ENCODE measurements at places on chromosomes 16 and 17.

DNA sequence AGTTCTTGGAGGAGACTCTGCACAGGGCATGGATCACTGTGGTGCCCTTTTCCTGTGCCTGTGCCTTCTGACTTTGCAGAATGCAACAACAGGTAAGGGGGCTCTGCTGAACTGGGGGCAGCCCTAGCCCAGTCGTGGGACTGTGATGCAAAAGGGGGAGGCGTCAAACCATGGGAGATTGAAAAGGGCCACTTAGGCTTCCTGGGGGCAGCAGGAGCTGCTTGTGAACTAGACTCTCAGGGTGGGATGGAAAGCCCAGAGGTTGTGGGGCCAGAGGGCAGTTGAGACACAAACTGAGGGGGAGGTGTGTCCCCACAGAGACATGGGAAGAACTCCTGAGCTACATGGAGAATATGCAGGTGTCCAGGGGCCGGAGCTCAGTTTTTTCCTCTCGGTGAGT is 19.6 kb downstream of the ADGRG5 start:
- no peak for DNase-seq

DNA sequence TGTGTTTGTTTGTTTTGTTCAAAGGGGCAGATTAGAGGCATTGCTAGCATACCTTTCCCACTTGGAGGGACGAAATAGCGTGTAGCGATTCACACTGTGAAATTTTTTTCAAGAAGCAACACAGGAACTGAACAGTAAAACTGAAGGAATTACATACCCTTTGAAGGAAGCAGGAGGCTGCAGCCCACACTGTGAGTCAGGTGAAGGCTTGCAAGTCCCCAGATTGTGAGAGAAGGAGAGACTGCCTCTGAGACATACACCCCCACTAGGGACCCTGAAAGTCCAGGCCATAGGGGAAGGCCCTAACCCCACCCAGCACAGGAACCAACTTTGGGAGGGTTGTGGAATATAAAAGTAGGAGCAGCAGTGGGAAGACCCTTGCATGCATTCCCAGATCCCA is 69.6 kb upstream of the HS3ST3A1 start:
- DNase-seq, result no peak

DNA sequence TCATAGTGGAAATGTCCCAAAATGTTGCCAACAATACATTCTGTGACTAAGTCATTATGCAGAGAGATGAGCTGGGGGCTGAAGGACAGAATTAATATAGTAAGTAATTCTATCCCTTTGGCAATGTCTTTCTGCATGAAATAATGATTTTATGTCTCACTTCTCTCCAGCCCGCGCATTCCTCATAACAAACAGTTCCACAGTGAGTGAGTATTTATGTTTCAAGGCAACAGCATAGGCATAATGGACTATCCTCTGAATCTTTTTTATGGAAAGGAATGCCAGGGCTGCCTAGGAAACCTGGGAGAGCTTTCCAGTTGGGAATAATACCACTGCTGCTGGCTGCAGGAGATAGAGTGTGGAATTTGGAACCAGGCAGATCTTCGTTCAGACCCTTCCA is 477.7 kb downstream of the HS3ST4 start:
- no peak for DNase-seq

- peak; percentile 43 for DNase-seq
These were observed 13.4 kb downstream of the MFSD6L start for GRCh38 chr17:8785547-8786413.

DNA sequence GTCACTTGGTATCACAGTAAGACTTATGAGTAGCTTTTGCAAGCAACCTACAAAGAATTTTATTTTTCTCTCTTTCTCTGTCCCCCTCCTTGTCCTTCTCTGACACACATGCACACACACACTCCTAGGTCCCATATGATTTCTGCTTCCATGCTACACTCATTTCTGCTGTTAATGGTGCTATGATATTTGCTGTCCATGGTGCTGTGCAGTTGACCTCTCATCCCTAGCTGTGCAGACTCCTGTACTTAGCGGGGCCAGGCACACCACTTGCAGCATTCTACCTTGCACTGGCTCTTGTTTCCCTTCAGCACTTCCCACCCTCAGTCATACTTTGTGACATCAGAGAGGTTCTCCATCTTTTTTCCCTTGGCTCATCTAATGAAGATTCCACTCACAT is 158.9 kb upstream of the CNTNAP4 start:
- DNase-seq, result no peak

GRCh38 chr17:14038206-14038605 is 31.1 kb upstream of the COX10 start:
- no peak for DNase-seq

DNA sequence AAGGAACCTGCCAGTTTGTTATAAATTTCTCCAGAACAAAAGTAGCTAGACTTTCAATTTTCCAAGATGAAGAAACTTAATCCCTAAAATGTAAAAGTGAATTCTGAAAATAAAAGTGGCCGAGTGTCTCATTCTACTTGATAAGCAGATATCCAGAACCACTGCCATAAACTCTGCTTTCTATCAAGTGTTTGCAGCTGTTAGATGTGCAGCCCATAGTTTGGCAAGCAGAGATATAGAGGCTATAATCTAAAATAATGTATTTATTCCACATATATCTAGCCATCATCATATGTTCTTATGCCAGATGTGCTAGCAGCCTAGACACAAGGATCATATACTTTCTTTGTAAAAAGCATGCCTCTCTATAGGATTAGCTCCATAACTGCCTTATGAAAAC is 14.7 kb upstream of the FBXL20 start:
- no peak for DNase-seq

GRCh38 chr16:55501549-55502322 is 7.1 kb upstream of the LPCAT2 start:
- DNase-seq, result no peak

- no peak for DNase-seq
These were observed 12.6 kb upstream of the CEP20 start for GRCh38 chr16:15900901-15901500.

DNA sequence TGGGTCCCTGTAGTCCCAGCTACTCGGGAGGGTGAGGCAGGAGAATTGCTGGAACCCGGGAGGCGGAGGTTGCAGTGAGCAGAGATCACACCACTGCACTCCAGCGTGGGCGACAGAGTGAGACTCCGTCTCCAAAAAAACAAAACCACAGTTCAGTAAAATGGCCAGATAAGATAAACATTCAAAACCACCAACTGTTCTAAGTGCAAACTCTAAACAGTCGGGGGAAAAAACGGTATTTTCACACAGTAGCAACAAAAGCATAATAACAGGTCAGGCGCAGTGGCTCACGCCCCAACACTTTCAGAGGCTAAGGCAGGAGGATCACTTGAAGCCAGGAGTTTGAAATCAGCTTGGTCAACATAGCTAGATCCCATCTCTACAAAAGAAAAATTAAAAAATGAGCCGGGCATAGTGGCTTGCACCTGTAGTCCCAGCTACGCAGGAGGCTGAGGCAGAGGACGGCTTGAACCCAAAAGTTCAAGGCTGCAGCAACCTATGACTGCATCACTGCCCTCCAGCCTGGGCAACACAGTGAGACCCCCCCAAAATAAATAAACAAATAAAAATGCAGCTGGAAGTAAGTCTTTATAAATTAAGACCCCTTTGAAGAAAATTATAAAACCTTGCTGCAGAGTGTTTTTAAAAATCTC is 10.8 kb upstream of the HASPIN start:
- no peak for DNase-seq

GRCh38 chr17:66518108-66518507 is 215.7 kb downstream of the PRKCA start:
- DNase-seq, result no peak

GRCh38 chr17:54013072-54013471 is 190.3 kb downstream of the KIF2B start:
- DNase-seq, result no peak

- no peak for DNase-seq
These were observed 209.0 kb downstream of the NTN1 start for GRCh38 chr17:9230346-9230745.

GRCh38 chr16:29819506-29819905 is 756 bp upstream of the MVP start:
- no peak for DNase-seq

GRCh38 chr17:79979221-79979741 is 56.4 kb downstream of the TBC1D16 start:
- DNase-seq, result no peak

GRCh38 chr16:2860826-2861567 is 3.0 kb upstream of the PRSS22 start:
- no peak for DNase-seq

DNA sequence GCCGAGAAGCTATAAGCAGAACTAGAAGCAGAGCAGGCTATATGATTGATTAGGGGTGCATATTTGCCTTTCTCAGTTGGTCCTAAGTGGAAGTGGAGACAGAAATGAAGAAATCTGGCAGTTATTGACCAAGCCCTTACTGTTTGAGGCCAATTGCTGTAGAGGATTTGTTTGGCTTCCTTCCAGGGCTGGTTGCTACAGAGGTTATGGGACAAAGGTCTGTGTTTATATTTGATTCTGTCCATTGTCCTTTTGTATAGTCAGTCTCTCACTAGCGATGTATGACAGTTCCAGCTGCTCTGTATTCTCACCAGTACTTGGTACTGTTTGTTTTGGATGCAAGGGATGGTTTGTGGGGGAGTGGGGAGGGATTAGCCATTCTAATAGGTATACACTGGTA is 7.3 kb upstream of the ALOX15 start:
- DNase-seq, result no peak

DNA sequence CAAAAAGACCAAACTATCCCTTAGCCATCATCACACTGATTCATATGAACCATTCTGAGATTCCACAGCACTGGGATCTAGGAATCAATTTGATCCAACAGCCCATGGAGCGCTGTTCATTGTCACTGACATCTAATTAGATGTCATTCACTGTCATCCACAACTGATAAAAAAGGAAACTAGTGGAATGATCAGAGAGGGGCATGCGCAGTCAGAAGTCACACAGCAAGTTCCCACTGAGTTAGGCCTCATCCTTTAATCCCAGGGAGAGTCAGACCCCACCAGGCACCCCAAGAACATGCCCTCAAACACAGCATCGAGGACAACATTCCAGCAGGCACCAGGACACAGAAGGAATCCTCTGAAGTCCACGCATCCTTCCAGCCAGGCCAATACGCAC is 88.5 kb downstream of the ZNF423 start:
- DNase-seq, result no peak

GRCh38 chr17:35740997-35741931 is 9.8 kb downstream of the RASL10B start:
- DNase-seq, result no peak

DNA sequence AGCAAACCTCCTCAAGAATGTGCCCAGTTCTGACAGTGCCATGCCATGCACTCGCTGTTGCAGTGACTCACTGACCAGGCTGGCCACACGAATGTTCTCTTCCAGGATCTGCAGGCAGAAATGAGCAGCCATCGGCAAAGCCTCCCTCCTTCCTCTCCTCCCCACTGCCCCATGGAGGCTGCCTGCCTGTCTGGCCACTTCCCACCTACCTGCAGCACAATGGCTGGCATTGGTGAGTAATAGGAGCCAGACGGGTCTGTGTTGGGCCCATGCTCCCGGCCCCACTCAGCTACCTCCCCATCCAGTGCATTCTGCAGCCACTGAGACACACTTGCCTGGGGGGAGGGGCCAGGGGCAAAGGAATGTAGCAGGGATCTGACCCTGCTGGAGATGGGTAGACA is 2.8 kb upstream of the MATCAP1 start:
- no peak for DNase-seq

DNA sequence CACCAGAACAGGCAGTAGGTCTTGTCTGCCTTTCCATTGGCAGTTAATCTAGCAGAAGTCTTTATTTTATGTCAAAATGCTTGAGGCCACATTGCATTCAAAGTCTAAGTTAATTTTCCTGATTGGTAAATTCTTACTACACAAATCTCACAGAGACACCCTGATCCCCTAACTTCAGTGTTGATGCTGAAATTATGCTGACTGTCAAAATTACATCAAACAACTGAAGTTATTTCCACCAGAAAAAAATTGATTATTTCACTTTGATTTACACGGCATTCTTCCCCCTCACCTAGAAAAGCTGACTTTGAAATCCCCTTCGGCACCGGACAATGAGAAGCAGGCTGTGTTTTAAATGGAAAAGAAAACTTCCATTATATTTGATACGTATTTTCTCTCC is 99.1 kb downstream of the MAF start:
- DNase-seq, result no peak

GRCh38 chr17:55830699-55831471 is 80.0 kb downstream of the PCTP start:
- no peak for DNase-seq

- DNase-seq, result no peak
These were observed 3.6 kb downstream of the MYH13 start for GRCh38 chr17:10369239-10369638.

GRCh38 chr17:62919388-62919787 is 46.6 kb upstream of the TANC2 start:
- DNase-seq, result no peak

DNA sequence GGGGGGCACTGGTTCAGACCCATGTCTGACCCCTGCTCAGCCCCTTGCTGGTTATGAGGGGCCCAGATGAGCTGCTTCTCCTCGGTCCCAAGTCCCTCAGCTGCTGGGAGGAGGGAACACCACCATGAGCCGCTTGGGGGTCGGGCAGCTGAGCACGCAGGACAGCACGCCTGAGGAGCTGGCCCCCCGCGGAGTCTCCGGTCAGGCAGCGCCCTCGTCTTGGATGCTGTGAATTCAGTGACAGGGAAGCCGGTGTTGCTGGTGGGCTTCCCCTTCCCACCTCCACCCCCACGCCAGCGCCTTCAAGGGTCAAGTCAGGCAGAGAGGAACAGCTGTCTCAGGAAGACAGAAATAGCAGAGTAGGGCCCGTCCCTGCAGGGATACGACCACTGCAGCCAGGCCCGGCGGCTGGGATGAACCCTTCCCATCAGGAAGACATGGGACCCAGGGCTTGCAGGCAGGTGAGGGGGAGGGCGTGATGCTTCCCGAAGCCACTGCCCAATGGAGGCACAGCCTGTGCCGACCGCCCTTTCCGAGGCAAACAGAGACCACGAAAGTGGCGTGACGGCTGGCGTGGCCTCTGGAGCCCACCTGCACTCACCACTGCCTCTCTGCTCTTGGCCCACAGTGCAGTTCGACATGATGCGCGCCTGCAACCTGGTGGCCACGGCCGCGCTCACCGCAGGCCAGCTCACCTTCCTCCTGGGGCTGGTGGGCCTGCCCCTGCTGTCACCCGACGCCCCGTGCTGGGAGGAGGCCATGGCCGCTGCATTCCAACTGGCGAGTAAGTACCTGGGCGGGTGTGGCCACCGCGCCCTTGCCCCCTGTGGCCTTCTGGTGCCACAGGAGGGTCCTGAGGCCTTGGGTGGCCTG is 8.1 kb downstream of the TMEM204 start:
- DNase-seq, result no peak
